ENCODE measurements at places on chromosomes 13 and 19.

DNA sequence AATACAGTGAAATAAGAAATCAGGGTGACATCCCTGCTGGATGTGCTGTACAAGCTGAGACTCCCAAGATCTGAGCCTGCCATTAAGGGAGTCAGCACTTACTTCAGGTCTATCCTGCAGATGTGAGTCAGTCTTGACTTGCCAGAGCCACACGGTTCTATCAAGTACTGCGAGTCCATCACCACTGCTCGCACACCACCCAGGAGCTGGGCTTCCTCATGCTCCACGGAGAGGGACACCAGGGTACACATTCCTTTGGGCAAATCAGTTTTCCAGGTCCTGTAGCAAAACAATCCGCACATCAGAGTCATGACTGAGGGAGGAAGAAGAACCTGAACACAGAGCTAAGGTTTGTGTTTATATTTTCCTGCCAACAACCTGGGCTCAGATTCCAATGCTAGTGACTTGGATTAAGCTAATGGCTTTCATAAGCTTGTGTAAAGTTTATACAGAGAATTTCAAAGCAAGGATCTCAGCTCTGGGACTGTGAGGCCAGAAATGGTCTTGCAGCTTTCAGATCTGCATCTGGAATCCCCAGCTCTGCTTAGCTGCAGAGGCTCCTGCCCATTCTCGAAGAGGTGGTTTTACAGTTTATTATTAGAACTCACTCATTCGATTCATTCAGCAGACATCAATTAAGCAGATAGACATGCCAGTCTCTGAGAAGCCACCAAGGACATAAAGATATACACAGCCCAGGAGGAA is 90.6 kb downstream of the KL start:
- DNase-seq, result no peak

DNA sequence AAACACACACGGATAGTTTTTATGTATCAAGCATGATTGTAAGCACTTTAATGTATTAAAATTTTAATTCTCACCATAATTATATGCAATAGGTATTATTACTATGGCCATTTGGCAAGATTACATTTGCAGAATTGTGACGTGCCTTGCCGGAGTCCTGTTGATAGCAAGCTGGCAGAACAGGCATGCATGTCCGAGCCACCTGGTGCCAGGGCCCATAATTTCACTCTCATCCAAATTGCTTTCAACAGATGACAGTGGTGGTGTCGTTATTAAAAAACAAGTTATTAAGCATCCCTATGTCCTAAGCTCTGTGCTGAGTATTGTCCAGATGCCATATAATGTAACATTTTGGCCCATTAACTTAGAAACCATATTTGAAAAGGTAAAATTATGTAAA is 374.3 kb downstream of the FOXO1 start:
- DNase-seq, result no peak

DNA sequence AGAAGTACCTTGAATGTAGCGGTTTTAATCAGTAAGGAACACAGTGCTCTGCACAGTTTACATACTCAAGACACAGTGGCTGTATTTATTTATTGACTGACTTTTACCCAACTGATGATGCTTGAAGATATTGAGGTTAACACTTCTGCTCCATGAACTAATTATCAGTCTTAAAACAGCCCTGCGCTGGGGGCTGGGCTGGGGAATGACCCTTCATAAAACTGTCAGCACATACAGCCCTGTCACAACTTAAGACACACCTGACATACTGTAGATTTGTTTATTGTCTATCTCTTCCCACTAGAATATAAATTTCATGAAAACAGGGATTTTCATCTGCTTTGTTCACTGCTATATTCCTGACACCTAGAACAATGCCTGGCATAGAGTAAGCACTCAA is 10.8 kb downstream of the NEK5 start:
- DNase-seq, result no peak

- no peak for DNase-seq
These were observed 9.0 kb downstream of the BCAM start for GRCh38 chr19:44817725-44818465.

DNA sequence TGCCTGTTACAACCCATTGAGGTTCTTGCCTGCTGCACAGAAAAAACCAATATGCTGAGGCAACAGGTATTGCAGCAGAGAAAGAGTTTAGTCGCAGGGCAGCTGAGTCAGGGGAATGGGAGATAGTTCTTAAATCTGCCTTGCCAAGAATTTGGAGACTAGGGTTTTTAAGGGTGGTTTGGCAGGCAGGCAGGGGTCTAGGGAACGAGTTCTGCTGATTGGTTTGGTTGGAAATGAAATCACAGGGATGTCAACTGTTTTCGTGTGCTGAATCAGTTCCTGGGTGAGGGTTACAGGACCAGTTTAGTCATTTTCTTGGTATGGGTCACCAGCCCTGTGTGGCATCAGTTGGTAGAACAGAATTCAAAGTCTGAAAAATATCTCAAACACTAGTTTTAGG is 36.6 kb downstream of the PDS5B start:
- DNase-seq, result no peak

Data from NCI-H1048 (cell line).